ENCODE measurements at places on chromosomes 1 and 21.

DNA sequence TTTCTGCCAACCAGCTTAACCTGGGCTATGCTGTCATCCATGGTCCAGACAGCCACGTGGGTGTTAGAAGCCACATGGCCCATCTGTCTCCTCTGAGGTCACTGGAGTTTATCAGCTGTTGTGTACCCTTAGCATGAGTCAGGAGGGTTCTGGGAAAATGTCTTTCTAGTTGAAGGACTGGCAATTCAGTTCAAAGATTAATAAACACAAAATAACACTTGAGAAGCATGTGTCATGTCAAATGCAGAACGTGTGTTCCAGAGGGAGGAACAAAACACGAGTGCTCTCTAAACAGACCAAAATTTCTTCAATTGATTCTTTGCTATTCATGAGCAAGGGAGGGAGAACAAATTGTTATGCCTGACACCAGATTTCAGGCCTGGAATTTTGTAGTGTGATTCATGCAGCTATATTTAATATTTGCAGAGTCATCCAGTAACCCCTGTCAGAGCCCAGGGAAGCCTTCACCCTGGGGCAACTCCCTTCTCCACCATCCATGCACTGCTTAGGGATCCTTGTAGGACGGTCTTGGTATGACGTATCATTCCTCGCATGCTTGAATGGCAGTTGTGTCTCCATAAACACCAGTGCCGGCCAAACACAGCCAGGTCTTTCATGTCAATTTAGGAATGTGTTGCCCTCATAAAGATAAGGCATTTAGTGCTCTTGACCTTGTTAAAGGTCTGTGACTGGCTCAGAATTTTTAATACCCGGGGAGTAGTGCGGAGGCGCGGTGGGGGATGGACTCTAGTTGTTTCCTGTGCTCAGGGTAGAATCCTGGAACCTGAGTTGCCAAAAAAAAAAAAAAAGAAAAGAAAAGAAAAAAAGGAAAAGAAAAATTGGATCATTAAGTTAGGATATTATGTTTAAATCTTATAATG, 27.7 kb upstream of the DYRK1A start:
- no peak for DNase-seq

GRCh38 chr1:54456361-54456760, 50.2 kb upstream of the SSBP3 start:
- no peak for DNase-seq

- DNase-seq, result no peak
Observed at GRCh38 chr1:110356379-110356778, 17.2 kb downstream of the RBM15 start.

DNA sequence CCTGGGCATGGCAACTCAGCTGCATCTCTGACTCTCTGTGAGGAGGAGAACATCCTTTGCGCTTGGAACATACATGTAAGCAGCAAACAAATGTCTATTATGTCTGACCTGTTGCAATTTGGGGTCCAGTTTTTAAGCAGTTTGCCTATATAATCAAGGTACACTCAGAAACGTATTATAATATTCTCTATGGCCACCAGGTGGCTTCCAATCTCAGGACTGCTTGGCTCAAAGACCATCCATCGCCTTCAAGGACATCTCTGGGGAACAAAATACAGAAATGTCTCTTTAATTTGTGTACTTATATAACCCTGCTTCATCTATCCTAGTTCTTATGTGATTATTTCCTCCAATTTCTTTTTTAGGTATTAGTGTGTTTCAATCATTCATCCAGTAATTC, 227.2 kb downstream of the OLFM3 start:
- DNase-seq, result no peak

- no peak for DNase-seq
Observed at GRCh38 chr1:241658081-241658793, 6.2 kb downstream of the WDR64 start.

GRCh38 chr21:32257962-32258785, 20.7 kb downstream of the MIS18A start:
- DNase-seq, result no peak
